ENCODE measurements at places on chromosomes 12 and 14.

- no peak for DNase-seq
Measured at GRCh38 chr14:95095996-95096395, 61.3 kb downstream of the DICER1 start.

DNA sequence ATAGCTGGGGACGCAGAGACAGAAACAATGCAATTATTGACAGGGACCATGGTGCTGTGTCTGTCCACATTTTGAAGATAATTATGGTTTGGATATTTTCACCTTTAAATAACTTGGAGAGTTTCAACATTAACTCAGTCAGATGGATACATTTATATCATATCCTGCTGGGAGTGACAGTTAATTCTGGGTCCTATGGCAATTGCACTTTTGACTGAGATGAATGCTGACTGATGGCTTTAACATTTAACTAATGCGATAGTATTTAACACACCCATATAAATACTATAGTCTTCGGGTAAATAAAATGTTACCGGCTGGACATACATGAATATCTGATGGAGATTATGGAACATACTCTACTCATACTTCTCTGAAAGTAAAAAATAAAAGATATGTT, 118.3 kb downstream of the LRRK2 start:
- no peak for DNase-seq

DNA sequence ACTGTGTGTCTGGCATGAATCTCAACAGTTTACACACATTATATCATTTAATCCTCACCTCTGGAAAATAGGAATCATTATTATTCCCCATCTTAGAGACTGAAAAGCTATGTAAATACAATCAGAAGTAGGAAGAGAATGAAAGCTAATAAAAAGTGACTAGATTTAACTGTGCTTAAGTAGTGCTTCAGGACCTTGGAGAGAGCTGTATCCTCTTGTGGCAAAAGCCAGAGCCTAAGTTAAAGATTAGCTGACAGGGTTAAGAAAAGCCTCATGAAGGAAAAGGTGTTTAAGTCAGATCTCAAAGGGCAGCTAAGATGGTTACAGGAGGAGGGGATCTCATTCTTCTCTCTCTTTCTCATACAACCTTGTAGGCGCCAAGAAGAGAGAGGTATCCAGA, 65.3 kb upstream of the TMEM233 start:
- peak; percentile 2 for DNase-seq

- no peak for DNase-seq
Measured at GRCh38 chr14:67957946-67958345, 138.4 kb downstream of the RAD51B start.

DNA sequence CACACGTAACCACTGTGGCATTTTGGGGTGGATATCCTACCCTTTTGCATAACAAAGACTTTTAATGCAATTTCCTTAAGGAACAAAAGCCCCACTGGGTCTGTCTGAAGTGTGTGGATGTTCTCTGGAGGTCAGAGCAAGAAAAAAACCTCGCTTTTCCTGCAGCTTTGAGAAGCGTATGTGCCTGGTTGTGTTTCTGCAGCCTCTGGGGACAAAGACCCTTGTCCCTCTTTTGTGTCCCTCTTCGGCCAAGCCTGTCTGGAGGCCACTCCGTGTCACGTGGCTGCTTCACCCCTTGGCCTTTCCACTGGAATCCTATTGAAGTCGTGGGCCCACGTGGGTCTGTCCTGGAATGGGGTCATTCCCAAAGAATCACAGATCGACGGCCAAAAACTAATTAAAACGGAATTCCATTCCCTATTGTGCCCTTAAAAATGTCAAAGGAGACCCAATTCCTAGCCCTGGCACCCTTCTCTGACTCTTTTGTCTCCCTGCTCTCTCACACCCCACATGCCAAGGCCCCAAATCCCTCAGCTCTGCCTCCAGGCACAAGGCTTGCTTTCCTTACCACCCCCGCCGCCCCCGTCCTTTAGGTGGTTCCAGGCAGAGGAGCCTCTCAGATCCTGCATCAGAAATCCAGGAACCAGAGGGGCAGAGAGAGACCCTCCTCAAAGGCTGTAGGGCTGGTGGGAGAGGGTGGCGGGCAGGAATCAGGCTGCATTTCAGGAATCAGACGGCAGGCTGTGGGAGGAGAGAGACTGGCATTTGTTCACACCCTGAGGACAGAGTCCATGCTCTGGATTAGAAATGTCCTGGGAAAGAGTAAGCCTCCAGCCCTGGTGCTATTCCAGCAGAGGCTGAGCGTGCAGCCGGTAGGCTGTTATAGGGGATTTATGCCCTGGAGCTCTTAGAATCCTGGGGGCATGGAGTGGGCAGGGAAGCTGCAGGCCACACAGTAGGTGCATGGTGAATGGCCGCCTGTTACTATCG, 12.6 kb upstream of the CYP46A1 start:
- no peak for DNase-seq

GRCh38 chr12:54257332-54257731, 22.6 kb downstream of the CBX5 start:
- no peak for DNase-seq

GRCh38 chr14:95523815-95524448, 7.5 kb upstream of the SYNE3 start:
- DNase-seq = no peak

- DNase-seq = no peak
Measured at GRCh38 chr12:30974746-30975500, 48.4 kb downstream of the TSPAN11 start.

DNA sequence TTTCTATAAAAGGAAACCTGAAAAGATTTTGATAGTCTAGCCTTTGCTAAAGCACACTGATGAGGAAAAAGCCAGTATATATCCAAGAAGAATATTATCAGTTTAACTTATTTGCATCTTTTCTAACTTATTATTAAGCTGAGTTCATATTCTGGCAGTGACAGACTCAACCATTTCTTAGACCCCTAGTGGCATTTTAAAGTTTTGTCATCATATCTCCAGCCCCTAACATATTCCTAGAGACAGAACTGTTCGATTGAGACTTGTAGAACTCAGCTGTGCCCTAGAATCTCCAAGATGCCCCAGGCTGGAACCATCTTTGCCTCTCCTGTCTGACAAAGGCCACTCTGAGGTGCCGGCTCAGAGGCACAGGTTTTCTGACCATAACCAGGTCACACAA, 365.6 kb downstream of the NELL2 start:
- DNase-seq = no peak

DNA sequence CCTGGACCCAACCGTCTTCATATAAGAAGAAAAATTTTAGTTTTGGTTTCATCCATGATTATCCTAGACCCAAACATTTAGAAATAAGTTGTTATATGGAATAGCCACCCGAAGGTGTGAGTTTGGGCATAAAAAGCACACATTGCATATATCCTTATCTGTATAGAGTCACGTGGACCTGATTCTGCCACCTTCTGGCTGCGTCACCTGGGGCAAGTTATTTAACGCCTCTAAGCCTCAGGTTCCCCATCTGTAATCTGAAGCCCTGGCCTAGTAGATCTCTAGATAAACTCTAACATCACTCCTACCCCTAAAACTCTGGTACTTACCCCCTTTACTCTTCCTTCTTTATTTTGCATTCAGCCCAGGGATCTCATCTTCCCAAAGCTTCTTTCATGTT, 14.3 kb upstream of the KRT5 start:
- no peak for DNase-seq

DNA sequence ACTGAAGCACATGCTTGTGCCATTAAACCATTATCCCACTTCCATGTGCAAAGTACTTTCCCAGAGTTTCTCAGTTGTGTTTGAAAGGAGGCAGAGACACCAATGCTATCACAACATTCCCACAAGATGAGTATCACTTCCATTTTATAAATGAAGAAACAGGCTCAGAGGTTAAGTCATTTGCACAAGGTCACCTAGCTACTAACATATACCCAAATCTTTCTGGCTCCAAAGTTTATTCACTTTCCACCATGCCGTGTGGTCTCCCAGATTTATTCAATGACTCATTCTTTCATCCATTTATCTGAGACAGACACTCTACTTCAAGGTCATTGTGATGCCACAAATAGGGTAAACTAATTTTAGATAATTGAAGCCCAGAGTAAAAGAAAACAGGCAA, 9.4 kb downstream of the ART4 start:
- peak; percentile 21 for DNase-seq

- DNase-seq = no peak
Measured at GRCh38 chr14:102732924-102733323, 44.3 kb upstream of the TRAF3 start.

DNA sequence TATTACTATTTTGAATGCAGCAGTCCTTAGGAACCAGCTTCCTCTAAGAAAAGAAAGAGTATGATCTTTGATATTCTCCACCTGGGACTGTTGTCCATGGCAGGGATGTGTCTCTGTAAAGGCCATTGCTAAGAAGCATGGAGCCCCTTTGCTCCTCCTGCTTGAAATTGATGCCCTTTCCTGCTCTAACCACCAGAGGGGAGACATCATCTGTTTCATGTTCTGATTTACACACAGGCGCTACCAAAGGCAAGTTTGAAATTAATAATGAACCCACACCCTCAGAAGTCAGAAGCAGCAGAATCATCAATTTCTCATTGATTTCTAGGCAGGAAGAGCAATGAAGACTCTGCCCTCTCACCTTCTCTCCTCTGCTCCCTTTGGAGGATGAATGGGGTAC, 253.8 kb downstream of the RMST start:
- DNase-seq = no peak

- DNase-seq = no peak
Measured at GRCh38 chr12:53988541-53989226, 3.7 kb downstream of the HOXC10 start.

DNA sequence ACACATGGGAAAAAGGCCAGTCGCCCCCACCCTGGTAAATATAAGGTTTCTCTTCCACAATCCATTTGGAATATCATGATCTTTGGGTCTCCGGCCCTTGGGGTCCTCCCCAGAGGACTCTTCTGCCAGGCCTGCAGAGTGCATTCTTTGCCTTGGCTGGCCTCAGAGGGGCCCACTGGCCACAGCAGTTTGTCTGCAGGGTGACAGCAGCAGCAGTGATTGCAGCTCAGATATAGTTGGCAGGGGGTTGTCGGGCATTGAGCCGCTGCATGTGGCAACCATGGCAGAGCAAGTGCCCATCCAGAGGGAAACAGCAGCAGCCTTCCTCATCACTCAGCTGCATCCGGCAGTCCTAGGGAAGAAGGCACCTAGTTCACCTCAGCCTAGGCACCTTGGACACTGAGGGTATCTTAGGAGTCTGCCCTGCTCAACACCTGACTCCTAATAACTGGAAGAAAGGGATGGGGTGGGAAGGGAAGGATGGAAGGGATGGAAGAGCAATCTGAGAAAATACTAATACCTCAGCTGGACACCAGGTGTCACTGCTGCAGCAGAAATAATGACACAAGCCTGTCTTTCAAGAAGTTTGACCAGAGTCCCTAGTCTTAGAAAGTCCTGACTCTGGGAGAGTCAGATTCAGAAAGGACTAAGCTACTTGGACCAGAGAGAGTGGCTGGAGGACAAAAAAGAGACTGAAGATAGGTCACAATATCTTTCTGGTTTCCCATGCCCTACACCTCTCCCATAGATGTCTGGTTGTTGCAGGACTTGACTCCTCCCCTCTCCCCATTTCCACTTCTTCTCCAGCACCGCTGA, 8.9 kb downstream of the AJUBA start:
- no peak for DNase-seq

DNA sequence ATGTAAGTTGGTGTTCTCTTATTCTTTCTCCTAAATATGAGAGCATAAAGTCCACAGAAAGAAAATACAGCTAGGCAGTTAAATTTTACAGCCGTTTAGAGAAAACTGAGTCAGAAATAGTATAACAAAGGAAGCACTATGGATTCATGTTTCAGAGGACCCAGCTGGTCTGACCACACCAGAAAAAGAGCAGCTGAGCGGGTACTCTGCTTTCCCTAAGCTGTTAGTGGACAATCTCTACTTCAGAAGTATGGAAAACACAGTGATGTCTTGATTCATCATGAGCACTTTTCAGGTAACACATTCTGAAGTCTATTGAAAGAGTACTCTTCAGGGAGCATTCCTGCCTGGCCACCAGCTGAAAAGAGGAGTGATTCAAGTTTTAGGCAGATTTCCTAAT, 12.4 kb downstream of the PPM1H start:
- no peak for DNase-seq

DNA sequence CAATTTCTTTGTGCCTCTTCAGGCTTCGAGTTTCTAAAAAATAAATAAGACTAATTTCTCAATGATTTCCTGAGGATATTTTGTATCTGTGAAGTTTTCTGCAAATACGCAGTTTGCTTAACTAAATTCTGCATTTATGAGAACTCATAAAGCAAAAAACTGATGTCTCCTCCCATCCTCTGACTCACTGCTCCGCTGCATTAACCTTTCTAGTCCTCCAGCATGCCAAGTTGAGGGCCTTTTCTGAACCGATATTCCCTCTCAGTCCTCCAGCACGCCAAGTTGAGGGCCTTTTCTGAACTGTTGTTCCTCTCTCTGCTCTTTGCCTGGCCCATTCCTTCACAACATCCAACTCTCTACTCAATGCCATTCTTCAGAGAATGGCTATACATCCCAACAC, 3.2 kb downstream of the IPO8 start:
- DNase-seq = no peak

- no peak for DNase-seq
Measured at GRCh38 chr14:49418789-49419188, 167.4 kb downstream of the RPS29 start.

DNA sequence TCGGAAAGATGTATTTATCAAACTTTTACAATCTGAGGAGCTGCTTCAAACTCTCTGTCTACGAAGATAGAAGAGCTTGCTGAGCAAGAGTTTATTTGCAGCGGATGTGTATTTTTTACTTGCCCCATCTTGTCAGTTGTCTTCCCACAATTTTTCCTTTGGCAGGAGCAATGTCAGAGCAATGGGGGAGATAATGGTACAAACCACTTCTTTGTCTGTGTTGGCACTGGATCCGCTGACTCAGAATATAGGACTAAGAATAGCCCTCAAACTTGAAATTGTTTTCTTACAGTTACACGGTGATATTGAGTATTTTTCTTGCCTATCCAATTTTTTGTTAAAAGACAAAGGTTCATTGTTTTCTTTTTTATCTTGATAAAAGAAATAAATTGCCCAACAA, 27.6 kb downstream of the HELB start:
- no peak for DNase-seq

GRCh38 chr12:32901553-32901952, 5.0 kb upstream of the PKP2 start:
- DNase-seq = no peak

DNA sequence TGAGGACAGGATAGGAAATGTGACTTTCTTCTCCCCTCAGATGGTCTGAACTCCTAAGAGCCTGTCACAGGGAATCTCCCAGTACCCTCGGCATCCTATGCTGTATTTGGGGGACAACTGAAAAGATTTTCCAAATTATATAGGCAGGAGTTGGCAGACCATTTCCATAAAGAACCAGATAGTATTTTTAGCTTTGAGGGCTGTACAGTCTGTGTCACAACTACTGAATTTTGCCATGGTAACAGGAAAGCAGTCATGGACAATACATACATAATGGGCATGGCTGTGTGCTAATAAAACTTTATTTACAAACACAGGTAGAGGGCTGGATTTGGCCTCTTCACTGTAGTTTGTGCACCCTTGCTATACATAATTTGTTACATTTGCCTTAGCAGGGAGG, 30.4 kb upstream of the TMEM132C start:
- no peak for DNase-seq

DNA sequence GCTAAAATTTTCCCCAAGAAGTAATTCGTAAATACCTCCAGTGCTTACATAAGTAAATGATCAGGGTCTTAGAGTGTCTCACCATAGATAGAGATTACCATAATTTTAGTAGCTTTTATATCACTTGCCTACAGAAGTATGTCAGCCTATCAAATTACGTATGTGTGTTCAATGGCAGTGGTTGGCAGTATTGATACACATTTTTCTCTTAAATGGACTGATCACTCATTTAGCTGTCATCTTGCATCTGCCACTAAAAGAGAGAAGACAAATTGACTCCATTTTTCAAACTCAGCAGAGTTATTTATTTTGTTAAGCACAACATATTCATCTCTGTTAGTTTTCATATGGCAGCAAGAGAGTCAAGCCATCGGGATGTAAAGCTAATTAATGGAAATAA, 413.1 kb upstream of the CLEC14A start:
- DNase-seq = no peak

All from dermis microvascular lymphatic vessel endothelial cell (primary cell).